ENCODE measurements at places on chromosomes 16 and 17.
A peak's percentile ranks its signal among the peaks of the same experiment; 100 is the strongest.

- DNase-seq: no peak
These were observed 30.4 kb upstream of the FOXK2 start for GRCh38 chr17:82489117-82489516.

DNA sequence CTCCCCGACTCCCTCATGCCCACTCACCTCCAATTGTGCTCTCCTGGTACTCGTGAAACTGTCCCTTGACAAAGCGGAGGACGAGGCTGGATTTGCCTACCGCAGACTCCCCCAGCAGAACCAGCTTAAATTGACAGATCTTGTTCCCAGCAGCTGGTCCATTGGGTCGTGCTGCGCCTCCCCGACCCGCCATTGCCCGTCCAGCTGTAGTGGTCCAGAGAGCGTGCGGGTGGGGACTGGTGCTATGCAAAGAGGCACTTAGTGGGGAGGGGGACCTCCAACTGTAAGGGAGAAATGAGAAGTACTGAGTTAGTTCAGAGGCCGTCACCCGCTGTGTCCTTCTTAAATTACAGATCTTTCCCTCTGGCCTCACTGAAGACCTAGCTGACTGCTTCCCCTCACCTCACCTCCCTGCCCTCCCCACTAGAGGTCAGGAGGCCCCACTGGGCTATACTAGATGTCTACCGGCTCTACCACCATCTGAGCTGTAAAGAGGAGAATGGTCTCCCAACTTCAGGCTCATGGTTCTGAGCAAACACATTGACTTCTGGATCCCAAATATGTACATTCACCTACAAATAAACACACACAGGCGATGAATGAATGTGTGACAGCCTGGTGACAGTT is 7.8 kb downstream of the HSPB9 start:
- no peak for DNase-seq

DNA sequence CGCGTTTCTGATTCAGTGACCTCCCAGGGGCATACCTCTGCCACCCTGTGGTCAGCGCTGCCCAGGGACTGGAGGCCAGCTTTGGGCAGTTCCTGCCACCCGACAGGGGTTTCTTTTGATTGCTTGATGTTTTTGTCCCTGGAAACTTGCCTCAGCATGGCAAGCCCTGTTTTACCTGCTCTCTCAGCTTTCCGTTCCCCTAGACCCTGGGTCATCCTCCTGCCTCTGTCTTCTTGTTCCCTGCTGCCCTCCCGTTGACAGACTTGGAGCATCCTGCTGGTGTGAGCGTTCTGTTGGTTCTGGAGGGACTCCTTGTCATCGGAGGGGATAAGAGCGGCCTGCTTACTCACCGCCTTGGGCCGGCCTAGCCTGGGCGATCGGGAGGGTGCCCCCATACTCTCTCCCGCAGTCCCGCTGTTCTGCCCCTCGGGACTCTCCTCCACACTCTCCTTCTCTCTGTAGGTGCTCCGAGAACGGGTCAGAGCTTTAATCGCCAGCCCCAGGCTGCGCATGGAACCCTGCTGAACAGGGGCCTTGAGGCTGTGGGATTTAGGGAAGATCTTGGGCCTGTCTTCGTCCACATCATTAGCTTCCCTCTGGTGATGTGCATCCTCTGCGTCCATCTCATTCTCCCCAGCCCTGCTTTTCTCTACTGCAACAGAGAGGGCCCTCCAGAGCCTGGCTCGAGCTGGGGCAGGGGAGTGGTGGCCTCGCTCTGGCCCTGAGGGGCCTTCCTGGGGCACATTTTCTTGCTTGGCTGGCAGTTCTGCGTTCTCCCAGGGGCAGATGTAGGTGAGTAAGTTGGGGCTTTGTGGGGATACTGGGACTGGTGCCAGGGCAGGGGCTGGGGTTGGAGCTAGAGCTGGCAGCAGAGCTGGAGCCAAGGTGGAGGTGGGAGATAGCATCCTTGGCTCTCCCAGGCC is 13.7 kb downstream of the GPR179 start:
- no peak for DNase-seq

GRCh38 chr16:11094857-11095565 is 150.6 kb downstream of the CLEC16A start:
- DNase-seq: peak; percentile 61

- DNase-seq: no peak
These were observed 20.3 kb downstream of the GGA3 start for GRCh38 chr17:75241143-75241430.

- DNase-seq: peak; percentile 65
These were observed 14.5 kb downstream of the C17orf100 start for GRCh38 chr17:6666077-6666521.

DNA sequence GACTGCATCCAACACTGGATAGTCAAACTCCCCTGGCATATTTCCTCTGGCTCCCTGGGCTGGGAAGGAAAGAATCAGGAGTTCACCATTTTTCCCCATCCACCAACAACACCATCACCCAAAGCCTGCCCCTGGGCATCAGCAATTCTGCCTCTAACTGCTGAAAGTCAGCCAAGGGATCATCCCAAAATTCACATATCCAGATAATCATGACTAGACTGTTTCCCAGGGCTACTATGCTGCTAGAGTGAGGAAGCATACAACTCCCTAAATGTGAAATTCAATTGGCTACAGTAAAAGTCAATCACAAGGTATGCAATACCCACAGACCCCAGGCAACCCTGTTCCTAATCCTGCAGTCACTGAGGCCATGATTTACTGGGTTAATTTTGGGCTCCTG is 230.6 kb downstream of the C16orf95 start:
- DNase-seq: no peak

DNA sequence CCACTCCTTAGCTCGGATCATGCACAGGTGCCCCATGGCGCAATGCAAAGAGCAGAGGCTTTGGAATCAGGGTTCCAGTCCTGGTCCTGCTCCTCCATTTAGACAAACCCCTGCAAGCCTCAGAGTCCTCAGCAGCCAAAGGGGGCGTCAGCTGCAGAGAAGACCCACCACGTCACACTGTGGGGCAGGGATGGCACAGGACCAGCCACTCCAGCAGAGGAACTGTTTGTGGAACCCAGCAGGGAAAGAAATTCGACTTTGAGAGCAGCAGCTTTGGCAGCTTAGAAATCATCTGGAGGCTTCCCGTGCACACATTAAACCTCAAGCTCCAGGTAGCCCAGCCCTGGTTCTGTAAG is 25.2 kb downstream of the C17orf100 start:
- DNase-seq: no peak

- no peak for DNase-seq
These were observed 9.0 kb upstream of the C1QL1 start for GRCh38 chr17:44977065-44977464.

GRCh38 chr17:42104264-42104663 is 6.0 kb upstream of the ZNF385C start:
- no peak for DNase-seq

DNA sequence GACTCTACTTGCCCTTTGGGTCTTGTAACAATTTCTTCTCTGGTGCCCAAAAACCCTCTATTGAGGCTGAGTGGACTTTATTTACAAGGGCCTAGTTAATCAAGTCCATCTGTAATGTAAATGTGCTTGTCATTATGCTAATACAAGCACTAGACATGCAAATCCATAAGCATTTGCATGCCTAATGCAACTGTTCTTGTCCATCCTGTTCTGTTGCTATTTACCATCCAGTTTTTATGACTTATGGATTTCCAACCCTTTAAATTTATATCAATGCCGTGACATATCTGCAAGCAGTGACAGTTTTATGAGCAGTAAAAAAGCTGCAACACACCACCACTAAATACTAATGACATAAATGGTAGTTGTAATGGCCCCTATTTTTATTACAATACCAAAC is 33.4 kb downstream of the CBLN1 start:
- no peak for DNase-seq

DNA sequence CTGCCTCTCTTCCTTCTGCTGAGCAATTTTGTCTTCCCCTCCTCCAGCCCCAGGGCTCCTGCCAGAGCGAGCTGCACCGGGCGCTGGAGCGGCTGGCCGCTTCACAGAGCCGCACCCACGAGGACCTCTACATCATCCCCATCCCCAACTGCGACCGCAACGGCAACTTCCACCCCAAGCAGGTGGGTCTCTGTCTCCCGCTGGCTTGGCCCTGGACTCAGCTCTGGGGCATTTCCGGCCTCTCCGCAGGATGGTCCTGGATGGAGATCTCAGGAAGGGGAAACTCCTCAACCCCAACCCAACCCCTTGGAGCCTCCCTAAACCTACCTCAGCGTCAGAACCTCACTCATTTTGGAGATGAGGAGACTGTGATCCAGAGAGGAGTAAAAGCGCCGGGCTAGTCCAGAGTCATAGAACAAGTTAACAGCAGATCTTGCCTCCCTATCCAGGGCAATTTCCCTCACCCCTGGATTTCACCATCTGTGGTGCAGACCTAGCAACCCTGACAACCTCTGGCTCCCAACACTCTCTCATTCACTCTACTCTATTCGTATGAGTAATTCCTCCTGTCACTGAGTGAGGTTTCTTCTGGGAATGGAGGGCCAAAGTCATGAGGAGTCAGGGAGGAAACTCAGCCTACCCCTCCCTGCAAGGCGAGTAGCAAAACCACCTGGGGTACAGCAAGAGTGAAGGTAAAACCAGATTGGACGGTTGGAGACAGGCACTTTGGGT is 10.8 kb downstream of the IGFBP4 start:
- no peak for DNase-seq

DNA sequence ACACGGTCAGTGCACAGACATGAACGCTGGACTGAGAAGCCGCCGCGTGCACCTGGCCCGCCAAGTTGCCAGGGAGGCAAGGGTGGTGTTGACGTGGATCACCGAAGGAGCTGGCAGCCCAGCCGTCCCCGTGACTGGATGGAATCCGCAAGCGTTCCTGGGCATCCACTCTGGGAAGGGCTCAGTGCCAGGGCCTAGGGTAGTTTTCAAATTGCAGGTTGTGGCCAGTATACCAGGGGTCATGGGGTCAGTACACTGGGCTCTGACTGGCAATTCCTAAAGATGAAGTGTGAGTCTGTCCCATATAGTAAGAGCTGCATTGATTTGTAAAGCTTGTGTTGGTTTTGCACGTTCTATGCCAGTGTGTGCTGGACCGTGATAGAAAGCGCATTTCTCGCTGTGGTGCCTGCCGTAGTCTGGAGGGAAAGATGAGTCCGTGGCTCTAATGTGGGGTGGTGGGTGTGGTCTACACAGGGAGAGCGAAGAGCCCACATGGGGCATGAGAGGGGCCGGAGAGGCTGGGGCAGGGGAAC is 21.1 kb upstream of the METRNL start:
- DNase-seq: no peak

DNA sequence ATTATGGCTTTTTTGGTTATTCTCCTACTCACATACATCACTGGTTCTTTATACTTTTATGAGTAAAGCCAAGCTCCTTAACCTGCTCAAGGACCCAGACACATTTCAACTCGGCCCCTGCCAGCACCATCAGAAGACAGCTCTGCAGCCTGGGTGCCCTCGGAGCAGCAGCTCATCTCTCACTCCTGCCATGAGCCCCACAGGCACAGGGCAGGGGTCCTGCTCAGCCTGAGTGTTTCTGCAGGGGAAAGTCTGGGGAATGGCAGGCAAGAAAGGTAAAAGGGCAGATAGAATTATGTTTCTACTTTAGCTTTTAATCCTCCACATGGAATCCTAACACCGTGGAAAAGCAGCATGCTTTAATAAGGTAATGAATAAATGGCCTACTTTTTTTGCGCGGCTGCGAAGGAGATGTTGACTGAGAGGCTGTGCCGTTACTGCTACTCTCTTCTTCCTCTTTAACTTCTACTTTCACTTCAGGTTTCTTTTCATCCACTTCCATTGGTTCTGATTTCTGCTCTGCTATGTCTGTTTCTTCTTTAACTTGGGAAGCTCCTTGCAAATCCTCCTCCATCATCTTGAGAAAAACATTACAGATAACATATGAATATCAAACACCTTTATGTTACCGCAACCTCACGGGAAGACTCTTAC is 50.1 kb upstream of the TRAP1 start:
- no peak for DNase-seq

GRCh38 chr16:13958474-13958873 is 38.5 kb downstream of the ERCC4 start:
- no peak for DNase-seq

- no peak for DNase-seq
These were observed 472.1 kb downstream of the RBFOX1 start for GRCh38 chr16:7804635-7805195.

DNA sequence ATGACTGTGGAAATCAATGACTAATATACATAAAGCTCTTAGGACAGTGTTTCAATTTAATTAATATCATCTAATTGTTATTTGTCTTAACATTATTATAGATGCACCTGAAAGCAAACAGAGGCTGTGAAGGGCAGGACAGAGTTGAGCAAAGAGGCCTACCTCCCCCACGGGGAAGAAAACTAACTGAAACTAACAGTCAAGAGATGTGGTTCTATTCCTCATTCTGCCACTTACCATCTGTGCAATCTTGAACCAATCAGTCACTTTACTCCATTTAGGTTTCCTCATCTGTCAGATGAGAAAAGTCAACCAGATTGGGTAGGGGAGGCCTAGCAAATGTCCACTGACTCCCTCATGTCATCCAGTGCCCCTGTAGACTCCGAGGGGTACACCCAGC is 59.1 kb downstream of the C17orf67 start:
- DNase-seq: no peak

DNA sequence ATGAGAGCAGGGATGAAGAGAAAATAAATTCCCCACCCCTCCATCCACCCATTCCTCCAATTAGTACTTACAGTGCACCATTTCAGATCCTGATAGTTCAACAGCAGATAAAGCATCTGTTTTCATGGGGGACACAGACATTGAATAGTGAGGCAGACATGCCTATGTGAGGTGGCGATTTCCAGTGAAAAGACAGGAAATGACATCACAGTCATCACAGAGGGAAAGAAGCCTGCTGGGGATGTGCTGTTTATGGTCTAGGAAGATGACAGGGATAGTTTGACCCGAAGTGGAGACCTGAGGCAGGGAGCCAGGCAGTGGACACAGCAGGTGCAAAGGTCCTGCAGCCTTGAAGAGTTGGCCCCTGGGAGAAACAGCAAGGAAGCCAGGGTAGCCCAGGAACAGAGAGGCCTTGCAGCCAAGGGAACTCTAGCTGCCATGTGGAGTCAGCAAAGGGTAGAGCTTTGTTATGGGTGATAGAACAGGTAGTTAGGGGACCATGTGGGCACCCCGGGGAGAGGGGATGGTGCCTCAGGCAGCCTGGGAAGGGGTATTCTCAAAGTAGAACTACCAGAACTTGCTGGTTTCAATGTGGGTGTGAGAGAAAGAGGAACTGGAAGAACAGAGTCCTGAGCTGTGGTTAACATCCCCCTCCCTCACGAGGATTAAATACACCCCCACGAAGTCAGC is 256.6 kb downstream of the CPPED1 start:
- DNase-seq: no peak

GRCh38 chr17:28967221-28968135 is 16.2 kb upstream of the PHF12 start:
- DNase-seq: no peak

GRCh38 chr16:20879175-20880040 is 20.8 kb downstream of the DCUN1D3 start:
- DNase-seq: no peak

- DNase-seq: peak; percentile 76
These were observed 52.5 kb downstream of the ZFPM1 start for GRCh38 chr16:88505405-88506082.

DNA sequence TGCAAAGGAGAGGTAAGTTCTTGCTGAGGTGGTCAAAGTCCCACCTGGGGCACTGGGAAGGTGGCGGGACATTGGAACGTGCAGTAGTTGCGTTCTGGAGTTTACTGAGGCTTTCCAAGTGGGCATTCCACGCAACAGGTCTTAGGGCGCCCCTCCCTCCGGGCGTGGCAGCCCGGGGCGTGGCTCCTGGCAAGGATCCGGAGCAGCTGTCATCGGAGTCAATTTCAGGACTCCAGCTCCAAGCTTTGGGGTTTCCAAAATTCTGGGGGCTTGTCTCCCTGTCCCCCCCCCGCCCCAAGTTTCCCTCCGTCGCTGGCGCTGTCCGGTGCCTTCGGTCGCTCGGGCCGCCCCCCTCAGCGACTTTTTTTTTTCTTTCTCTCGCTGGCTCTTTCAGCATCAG is 43.1 kb upstream of the AMZ2 start:
- no peak for DNase-seq
